Cardiac fibroblast (primary cell): ENCODE measurements at places on chromosomes 2 and 18.

- no peak for DNase-seq
Observed at GRCh38 chr2:233068762-233069418, 8.7 kb downstream of the INPP5D start.

DNA sequence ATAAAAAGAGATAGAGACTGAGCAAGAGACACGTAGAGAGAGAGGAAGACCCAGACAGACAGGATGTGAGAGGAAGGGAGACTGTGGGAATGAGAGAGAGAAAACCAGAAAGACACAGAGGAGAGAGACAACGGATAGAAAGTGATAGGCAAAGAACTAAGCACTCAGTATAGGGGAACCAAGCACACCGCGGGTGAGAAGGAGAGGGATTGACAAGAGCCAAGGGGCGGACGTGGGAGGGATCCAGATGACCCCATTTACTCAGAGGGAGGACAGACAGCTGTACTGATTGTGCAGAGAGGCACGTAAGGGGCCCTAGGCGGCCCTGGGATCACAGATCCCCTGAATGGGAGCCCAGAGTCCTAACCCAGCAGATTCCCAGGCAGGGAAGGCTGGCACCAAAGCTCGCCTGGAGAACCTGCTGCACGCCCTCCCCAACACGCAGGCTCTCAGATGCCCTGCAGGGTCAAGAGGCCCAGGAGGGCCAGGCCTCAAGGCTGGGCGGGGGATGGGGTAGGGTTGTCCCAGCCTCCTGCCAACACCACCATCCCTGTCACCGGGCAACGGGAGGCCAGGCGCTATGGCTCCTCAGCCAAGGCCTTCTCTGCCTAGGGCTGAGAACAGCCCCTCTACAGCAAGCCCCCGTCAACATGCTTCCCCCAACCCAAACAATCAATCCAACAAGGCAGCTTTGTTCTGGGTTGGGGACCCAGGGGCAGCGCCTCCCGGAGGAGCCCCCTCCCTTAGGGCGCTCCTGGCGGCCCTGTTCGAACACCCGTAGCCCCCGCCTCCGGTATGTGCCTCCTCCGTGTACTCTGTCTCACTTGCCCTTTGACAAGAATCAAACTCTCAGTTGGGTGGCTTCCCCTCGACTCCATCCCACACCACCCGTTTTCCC is 579 bp downstream of the LOXL3 start:
- DNase-seq = peak; percentile 32

- peak; percentile 17 for DNase-seq
Observed at GRCh38 chr18:23073996-23074606, 61.2 kb upstream of the CABLES1 start.

- no peak for DNase-seq
Observed at GRCh38 chr2:30701782-30702181, 105.5 kb downstream of the CAPN13 start.

- DNase-seq = no peak
Observed at GRCh38 chr18:78972930-78973331, 6.7 kb upstream of the SALL3 start.

GRCh38 chr2:220966636-220967035 is 605.5 kb downstream of the EPHA4 start:
- DNase-seq = peak; percentile 9

DNA sequence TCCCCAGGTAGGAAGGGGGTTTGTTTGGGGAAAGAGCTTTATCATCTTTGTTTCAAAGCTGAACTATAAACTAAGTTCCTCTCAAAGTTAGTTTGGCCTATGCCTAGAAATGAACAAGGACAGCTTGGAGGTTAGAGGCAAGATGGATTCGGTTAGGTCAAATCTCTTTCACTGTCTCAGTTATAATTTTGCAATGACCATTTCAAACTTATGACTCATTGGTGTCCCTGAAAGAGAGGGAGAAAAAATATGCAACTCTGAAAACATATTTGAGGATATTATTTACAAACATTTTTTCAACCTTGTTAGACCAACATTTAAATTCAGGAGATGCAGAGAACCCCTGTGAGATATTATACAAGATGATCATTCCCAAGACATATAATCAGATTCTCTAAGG is 95.7 kb downstream of the EFEMP1 start:
- DNase-seq = peak; percentile 56

DNA sequence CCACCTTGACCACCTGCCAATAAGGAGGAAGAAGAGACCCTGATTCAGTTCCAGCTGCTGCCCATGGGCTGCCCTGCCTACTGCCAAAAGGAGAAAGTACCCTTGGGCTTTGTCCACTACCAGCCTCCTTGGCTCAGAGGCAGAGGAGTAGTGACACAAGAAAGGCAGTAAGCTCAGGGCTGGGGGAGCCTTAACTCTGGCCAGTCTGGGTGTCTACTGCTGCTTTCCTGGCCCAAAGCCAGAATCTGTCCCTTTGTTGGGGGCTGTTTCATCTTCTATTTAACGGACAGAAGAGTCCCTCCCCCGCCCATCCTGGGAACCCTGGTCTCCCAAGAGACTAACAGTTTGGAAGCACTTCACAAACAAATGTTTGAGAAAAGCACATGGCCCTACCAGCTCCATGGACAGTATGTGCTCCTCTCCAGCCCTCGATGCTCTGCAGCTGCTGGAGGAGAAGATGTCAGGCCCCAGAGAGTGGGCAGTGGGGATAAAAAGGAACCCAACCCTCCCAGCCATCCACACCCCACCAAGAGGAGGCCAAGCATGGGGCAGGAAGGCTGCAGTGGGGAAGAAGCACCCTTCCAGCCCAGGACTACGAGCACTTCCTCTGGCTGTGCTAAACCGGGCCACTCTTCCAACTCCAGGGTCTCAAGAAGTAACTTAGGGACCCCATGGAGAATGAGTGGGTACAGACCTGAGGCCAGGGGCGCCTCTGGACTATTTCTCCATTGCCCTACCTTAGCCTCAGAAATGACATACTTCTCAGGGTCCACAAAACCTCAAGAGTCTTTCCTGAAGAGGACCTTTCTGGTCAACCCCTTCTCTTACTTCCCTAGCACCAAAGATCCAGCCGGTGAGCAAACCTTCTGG is 1.2 kb downstream of the ATG9A start:
- peak; percentile 21 for DNase-seq

GRCh38 chr18:69400253-69400975 is at the start of gene DOK6:
Gene DOK6, plus strand, starts transcription at chr18:69400888.
- peak; percentile 62 for DNase-seq

DNA sequence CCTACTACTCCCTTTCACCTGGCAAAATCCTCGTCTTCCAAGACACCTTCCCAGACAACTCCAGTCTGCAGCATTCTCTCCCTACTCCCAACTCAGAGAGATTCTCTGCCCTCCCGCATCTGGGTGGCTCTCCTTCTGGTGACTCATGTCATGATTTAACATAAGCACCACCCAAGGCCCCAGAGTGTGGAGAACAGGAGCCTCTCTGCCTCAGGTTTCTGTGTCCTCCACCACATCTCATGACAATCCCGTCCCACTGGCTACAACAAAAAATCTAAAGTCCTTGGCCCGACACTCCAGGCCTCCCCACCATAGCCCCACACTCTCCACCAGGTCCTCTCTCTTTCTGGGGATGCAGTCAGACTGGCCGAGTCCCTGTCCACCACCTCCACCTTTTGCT is 197.1 kb downstream of the BCL11A start:
- DNase-seq = no peak

DNA sequence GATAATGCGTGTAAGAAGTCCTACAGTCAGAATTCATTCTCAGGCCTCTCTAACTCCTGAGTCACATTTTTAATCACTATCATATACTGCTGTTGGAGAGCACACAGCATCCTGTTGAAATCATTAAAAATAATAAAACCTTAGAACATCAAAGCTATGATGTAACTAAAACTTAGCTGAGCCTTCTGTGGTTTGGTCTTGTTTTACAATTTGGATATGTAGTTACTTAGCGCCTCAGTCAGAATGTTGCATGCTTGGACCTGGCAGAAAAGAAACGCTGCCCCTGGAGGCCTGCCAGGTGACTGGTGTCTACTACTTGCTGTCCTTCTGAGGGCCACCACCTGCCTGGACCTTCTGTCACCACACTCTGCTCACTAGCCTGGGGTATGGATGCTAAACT is 261.1 kb upstream of the RASGRP3 start:
- DNase-seq = peak; percentile 95

DNA sequence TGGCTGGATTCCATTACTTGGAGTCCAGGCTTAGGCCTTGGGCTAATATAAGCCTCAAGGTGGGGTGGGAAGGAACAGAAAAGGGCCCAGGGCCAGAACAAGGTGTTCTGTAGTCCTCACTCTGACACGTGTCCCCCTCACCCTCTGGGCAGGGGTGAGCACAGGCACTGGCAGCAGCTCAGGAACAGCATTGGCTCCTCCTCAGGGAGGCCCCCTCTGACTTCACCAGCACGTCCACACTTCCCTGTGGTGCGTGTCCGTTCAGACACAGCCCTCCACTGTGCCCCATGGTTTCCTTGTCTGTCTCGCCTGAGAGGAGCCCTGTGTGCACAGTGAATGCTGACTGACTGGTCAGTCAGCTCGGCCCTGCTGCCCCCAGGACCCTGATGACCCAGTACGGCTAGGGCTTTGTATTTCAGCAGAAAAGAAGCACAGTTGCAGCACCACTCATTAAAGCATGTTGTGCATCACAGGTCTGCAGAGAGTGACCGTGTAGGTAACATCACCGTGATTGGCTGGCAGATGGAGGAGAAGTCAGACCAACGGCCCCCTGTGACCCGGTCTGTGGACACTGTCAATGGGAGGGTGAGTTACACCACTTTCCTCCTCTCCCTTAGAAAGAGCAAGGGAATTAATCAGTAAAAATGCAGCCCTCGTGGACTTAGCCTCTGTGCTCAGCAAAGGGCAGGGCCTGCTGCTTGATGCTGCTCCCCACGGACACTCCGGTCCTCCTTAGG is 70.8 kb downstream of the COA5 start:
- DNase-seq = no peak

- DNase-seq = peak; percentile 56
Observed at GRCh38 chr2:159075727-159076126, 107.3 kb downstream of the TANC1 start.

DNA sequence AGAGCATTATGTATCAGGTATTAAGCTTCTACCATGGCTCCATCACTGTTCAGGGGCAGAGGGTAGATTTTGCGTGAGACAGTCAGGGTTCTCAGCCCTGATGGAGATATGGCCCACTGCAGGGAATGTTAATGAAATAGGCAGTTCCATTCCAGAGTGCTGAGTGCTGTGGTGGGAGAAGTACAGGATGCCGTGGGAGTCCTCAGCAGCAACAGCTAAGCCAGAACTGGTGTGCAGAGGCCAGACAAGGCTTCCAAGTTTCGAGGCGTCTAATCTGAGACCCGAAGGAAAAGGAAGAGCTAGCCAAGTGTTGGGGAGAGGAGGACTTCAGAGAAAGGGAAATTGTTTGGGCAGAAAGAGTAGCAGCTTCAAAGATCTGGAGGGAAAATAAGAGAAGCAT is 30.2 kb upstream of the MAPRE2 start:
- DNase-seq = peak; percentile 66

GRCh38 chr2:240013343-240013742 is 11.8 kb downstream of the NDUFA10 start:
- peak; percentile 41 for DNase-seq

DNA sequence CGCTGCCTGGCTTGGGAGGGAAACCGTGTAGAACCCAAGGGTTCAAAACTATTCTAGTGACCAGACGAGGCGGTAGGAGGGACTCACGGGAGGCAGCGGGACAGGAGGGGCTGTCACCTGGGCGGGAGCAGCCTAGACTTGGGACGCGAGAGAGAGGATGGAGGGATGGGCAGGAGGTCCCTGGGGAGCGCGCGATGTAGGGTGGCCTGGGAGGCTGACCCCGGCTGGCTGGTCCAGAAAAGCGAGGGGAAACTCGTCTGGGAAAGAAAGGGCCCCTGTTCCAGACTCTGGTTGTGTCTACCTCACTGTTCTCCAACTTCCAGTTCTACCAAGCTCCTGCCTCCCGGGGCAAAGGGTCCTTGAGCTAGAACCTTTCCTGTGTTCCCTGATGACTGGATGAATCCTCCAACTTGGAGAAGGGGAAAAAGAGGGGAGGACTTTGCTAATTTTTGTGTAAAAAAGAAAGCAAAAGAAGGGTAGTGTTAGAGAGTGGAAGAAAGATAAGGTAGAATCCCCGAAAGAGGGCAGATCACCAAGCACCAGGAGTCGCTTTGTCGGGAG is 1.4 kb downstream of the DOK6 start:
- DNase-seq = no peak

DNA sequence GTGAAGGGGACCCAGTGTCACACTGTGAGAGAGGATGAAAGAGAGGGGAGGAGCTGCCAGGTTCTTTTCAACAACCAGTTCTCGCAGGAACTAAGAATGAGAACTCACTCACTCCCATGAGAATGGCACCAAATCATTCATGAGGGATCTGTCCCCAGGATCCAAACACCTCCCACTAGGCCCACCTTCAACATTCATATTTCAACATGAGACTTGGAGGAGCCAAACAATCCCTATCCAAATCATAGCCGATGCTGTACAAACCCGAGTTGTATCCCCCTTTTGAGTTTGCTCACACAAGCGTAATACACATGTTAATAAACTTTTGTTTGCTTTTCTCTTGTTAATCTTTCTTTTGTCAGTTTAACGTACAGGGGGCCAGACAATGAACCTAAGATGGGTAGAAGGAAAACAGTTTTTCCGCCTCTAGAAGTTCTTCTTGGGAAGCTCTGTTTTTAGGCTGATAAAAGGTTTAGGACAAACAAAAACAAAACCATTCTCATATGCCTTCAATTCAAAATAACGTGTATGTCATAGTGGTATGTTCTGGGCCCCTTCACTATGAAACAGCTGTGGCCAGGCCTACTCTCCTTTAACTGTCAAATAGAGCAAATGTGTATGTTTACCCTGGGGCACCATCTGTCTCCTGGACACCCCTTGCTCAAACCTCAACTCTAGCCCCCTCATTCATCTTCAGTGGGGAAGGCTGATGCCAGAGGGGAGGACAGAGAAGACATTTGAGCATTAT is 9.1 kb upstream of the TMEM37 start:
- no peak for DNase-seq

DNA sequence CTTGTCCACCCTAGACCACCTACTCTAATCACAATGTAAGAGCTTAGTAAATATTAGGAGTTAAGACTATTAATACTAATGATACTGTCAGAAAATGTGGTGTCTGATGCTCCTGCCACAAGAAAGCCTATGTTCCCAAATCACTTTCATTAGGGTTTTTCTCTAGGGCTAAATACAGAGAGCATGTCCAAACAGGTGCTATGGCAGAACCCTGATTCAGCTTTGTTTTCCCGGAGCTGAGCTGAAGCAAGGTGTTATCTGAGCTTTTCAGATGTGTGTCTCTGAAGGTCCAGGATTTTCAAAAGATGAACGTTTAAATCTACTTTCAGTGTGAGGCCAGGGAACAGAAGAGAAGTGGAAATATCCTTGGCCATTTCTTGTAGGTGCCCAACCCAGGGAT is 40.6 kb downstream of the CPO start:
- no peak for DNase-seq

- no peak for DNase-seq
Observed at GRCh38 chr2:235043762-235044500, 92.1 kb downstream of the SH3BP4 start.

DNA sequence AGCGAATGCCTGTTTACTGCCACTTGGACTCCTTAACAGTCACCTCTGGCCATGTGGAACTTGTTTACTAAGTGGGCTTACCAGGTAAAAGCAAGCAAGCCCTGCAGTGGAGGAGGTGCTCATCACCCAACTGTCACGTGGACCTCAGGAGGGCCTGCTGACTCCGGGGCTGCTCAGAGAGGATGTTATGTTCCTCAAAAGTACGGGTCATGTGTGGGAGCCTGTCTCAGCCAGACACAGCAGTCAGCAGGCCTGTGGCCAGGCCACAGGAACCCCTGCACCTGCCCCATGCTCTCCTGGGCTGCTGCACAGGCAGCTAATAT is 36.2 kb downstream of the AMER3 start:
- DNase-seq = no peak
